ENCODE measurements at places on chromosomes 6 and 20.

DNA sequence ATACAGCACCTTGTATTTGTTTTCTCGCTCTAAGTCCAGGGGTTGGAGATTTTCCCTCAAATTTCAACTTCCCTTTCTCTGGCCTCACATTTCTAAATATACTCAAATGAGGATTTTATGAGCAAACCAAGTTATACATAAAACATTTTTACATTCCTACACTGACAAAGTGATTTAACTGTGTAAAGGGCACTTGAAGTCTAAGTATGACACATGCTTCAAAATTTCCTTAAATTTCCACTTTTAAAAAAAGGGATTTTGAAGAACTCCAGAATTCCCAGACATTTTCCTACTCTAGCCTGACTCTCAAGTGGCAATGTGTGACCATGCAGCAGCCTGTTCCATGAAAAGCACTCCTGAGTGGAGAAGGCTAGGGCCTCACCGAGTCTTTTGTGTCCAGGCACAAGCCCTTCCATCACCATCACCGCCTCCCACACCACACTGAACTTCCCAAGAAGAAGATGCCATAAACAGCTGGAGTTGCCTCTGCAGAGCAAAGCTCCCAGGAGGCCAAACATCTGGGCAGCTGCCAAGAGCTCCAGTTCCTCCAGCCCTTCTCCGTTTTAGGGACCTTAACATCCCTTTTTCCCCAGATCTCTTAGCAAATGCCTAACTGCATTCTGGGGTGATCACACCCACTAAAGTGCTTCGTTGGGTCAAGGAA is 68.9 kb downstream of the NCR2 start:
- no peak for DNase-seq

DNA sequence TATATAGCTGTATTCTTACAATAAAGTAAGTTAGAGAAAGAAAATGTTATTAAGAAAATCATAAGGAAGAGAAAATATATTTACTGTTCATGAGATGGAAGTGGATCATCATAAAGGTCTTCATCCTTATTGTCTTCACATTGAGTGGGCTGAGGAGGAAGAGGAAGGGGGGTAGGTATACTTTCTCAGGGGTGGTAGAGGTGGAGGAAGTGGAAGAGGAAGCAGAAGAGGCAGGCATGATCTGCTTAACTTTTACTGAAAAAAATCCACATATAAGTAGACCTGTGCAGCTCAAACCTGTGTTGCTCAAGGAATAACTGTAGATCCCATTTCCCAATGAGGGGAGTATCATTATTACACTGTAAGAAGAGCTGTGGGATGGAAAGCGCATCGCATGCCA is 714.2 kb downstream of the KIF16B start:
- no peak for DNase-seq

DNA sequence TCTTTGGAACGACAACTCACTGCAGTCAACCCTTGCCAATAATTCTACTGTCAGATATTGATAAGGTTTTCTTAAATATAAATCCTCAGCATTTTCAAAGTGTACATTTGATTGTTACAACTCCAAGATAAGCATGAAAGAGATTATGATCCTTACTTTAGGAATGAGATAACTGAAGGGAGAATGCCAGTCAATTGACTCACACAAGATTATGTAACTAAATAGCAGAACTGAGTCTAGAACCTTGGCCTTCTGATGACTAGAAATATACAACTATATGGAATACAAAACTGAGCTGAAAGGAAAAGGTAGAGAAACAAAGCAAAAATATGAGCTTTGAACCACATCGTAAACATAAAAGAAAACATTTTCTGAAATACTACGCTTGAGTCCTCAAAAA is 26.9 kb upstream of the STXBP5 start:
- DNase-seq: no peak

GRCh38 chr6:89615882-89616281 is 22.7 kb downstream of the LYRM2 start:
- DNase-seq: no peak

- no peak for DNase-seq
Measured at GRCh38 chr6:135379647-135380046, 117.9 kb downstream of the AHI1 start.

- no peak for DNase-seq
Measured at GRCh38 chr6:128032042-128032441, 131.2 kb upstream of the THEMIS start.

- DNase-seq: no peak
Measured at GRCh38 chr6:22926790-22927354, 357.5 kb downstream of the HDGFL1 start.

- no peak for DNase-seq
Measured at GRCh38 chr6:43682724-43683429, 4.7 kb downstream of the MRPS18A start.

GRCh38 chr20:2874456-2874855 is 1.2 kb downstream of the PTPRA start:
- DNase-seq: no peak

DNA sequence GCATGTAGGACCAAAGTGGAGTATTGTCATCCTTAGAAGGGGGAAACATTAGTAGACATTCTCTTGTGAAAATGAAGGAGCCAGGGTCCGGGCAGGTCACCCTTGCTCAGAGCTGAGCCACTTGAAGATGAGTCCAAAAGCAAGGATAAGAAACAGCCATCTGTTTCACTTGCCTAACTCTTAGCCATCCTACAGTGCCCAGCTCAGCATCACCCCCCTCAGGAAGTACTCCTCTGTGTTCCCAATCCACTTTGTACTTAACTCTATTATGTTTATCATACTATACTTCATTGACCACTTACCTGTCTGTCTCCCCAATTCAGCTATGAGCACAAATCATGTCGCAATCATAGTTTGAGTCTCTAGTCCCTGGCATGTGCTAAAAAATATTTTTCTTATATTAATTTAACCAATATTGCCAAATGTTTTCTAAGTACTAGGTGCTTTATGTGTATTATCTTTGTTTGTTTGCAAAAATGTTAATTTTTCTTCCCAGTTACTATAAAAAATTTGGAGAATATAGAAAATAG is 8.1 kb upstream of the TOX2 start:
- DNase-seq: no peak

GRCh38 chr20:19860737-19861136 is 102.7 kb downstream of the RIN2 start:
- DNase-seq: no peak

- peak; percentile 86 for DNase-seq
Measured at GRCh38 chr20:3430376-3431069, 23.1 kb upstream of the DNAAF9 start.

- DNase-seq: no peak
Measured at GRCh38 chr20:21575981-21576740, 62.3 kb upstream of the NKX2-2 start.

DNA sequence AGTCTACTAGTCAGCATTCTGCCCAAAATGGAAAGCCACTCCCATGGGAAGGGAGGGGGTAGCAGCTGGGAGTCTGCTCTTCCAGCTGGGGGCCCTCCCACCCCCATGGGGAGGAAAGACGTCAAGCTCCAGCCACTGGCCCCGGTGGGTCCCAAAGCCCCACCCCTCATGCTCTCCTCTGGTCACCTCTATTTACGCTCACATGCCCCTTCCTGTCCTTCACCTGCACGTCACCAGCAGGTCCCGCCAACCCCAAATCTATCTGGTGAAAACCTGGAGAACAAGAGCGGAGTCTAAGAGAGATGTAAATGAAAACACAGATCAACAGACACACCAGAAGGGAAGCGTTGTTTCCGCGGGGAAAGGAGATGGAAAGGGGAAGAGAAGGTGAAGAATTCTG is 30.0 kb upstream of the ZBP1 start:
- DNase-seq: no peak

- no peak for DNase-seq
Measured at GRCh38 chr20:38091441-38092216, 58.1 kb downstream of the RPRD1B start.

DNA sequence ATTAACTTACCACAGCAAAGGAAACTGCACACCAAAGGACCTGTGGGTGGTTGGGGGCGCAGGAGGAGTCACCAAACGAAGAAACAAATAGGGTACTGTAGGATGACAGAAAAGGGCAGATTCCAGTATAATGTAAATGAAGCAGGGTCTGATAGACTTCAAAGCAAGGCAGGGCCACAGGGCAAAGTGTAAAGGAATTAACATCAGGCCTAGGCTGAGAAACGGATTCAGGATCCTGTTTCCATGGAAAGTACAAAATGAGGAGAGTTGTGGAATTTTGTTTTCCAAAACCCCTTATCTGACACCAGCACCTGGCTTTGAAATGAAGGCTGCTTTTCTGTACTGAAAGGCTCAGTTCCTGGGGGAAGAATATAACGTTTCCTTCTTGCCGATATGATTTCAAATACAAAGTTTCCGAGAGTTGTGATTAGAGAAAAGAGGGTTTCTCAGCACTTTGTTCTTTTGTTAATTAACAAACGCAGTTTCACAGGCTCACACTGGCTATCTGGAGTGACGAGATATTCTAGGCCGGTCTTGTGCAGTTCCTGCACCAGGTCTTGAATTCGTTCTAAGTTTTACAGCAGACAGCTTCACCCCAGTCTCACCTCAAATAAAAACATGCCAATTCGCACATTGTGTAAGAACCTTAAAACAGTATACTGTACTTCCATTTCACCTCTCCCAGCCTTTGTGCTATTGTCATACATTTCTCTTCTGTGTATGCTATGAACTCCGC is 5.8 kb downstream of the DEFB123 start:
- DNase-seq: no peak

DNA sequence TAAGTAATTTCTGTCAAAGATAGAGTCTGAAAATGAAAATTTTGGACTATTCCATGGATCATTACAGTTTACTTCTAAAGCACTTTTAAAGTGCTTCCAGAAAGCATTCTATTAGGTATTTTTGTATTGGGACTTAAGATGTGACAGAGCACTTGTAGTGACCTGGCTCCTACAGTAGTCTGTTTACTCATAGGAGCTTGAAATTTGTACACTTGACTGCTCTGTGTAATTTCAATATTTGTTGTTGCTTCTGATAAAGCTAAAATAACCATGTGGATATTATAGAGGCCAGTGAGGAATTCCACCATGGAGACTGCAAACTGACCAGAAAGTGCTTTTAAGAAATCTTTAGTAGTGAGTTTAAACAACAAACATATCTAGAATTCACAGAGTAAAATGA is 10.3 kb downstream of the NFYA start:
- DNase-seq: no peak

- DNase-seq: no peak
Measured at GRCh38 chr20:60332523-60332922, 374.3 kb downstream of the CDH26 start.

- no peak for DNase-seq
Measured at GRCh38 chr6:158999154-158999665, 792 bp downstream of the RSPH3 start.

DNA sequence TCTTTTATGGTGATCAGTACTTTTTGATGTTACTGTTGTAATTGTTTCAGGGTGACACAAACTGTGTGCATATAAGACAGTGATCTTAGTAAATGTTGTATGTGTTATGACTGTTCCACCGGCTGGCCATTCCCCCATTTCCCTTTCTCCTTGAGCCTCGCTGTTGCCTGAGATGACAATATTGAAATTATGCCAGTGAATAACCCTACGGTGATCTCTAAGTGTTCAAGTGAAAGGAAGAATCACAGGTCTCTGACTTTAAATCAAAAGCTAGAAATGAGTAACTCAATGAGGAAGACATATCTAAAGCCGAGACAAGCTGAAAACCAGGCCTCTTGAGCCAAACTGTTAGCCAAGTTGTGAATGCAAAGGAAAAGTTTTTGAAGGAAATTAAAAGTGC is 32.3 kb downstream of the TULP4 start:
- DNase-seq: no peak

GRCh38 chr20:23955896-23956295 is 32.7 kb downstream of the GGTLC1 start:
- no peak for DNase-seq

- no peak for DNase-seq
Measured at GRCh38 chr6:165767228-165767627, 104.2 kb upstream of the PDE10A start.

DNA sequence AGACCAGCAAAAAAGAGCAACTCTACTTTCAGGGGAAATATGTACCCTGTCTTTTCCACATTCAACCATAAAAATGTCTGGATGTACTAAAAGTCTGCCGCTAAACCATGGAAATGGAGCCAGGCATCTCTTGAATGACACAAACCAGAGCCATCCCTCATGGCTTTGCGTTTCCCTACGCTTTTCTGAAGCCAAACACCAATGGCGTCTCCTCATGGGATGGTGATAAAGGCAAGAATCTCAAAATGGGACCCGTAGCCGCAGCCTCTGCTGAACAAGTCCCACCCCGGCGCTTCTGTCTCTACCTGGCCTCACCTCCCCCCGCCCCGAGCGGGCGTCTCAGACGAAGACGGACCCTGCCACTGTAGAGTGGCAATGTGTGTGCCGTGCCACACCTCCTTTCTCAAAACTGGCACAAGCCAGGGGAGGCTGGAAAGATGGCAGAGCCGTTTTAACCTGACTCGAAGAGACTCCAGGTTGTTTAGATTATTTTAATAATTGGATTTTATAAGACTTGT is 80.3 kb upstream of the AFDN start:
- DNase-seq: no peak

GRCh38 chr6:111841822-111842221 is 31.4 kb downstream of the FYN start:
- peak; percentile 88 for DNase-seq

GRCh38 chr6:159075506-159076228 is 30.9 kb upstream of the TAGAP start:
- peak; percentile 65 for DNase-seq

DNA sequence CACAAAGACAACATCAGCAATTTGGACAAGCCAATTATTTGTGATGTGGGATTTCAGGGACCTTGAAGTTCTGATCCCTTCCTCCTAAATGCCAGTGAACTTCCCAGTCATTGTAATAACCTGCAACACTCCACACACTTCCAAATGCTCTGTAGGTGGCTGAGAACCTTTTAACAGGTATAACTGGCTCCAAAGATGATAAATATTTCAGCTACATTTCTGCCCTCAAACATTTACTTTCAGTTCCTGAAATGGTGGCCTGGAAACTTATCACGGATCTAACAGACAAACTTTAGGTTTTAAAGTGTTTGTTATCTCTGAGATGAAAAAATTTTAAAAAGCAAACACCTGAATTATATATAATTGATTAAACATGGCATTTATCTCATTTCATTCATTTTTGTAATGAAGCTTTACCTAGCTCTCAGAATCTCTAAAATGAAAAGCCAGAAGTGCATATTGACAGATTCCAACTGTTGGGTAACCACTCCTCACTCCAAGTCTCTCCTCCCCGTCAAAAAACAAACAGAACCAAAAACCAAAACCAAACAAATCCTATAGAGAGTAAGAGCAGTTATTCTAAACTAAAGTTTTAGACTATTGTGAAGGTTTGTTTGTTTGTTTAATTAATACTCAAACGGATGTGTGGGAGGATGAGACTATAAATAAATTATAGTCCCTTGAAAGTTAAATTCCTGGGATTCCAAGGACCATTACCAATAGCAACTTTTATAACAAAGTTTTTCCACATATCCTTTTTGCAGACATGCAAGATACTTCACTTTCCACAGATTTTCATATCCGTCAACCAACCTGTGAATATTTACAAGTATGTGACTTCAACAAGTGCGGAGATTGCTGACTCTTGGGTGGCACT is 12.4 kb upstream of the KIAA0408 start:
- DNase-seq: no peak

- no peak for DNase-seq
Measured at GRCh38 chr20:54681869-54682268, 206.5 kb downstream of the DOK5 start.

Measured in suppressor macrophage (primary cell).